ENCODE measurements at places on chromosomes 4 and X.

GRCh38 chrX:110853610-110854009, 58.0 kb upstream of the CHRDL1 start:
- DNase-seq = no peak

GRCh38 chr4:136838607-136839006, 693.7 kb downstream of the PCDH18 start:
- DNase-seq = no peak

- DNase-seq = no peak
Measured at GRCh38 chr4:151933122-151933827, 172.5 kb upstream of the GATB start.

DNA sequence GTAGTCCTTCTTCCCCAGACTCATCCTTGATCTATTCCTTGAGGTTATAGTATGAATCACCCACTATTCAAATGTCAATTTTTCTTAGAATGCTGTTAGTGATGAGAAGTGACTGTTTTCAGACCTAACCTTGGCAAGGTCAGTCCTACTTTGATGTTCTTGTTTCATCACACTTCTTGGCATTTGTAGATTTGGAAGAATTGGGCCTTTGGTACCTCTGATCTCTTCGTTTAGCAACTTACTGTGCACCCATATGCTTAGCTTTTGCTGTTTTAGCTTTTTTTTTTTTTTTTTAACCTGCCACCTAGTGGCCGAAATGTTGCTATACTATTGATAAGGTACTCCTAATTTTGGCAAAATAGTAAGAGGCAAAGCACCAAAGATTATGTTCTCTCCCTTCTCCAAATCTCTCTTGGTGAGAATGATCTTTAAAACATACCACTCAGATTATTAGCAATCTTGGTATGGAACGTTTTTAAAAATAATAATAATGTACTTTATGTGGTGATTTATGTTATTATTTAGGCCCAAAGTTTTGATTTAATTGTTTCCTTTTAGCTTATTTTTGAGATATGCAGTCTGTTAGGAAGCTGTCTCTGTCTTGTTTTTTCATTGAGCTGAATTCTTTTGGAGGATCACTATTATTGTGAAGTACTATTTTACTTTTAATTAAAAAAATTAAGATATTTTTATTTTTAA, 16.6 kb downstream of the DCK start:
- DNase-seq = peak; percentile 25

GRCh38 chr4:7652451-7652881, 217.7 kb upstream of the PSAPL1 start:
- DNase-seq = no peak

DNA sequence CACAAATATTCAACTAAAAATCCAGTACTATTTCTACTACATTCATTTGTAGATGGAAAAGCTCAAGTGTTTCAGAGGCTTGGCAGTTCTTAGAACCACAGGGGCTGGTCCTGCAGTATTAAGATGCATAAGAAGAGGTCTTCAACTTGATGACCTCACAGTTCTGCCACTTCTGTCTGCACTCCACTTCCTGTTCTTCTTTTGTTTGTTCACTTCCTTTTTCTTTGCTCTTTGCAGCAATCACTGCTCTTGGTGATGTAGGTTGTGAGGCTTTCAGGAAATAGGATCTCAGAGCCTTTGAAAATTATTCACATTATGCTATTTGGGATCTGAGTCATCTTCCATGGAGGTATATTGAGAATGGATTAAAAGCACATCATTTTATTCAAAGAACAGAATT, 602.0 kb upstream of the CPEB2 start:
- DNase-seq = peak; percentile 59

- peak; percentile 17 for DNase-seq
Measured at GRCh38 chr4:118888666-118889311, at the start of gene SYNPO2. Gene SYNPO2 (plus strand): TSS chr4:118888854. CDS start chr4:118889037, 183 bp downstream.

DNA sequence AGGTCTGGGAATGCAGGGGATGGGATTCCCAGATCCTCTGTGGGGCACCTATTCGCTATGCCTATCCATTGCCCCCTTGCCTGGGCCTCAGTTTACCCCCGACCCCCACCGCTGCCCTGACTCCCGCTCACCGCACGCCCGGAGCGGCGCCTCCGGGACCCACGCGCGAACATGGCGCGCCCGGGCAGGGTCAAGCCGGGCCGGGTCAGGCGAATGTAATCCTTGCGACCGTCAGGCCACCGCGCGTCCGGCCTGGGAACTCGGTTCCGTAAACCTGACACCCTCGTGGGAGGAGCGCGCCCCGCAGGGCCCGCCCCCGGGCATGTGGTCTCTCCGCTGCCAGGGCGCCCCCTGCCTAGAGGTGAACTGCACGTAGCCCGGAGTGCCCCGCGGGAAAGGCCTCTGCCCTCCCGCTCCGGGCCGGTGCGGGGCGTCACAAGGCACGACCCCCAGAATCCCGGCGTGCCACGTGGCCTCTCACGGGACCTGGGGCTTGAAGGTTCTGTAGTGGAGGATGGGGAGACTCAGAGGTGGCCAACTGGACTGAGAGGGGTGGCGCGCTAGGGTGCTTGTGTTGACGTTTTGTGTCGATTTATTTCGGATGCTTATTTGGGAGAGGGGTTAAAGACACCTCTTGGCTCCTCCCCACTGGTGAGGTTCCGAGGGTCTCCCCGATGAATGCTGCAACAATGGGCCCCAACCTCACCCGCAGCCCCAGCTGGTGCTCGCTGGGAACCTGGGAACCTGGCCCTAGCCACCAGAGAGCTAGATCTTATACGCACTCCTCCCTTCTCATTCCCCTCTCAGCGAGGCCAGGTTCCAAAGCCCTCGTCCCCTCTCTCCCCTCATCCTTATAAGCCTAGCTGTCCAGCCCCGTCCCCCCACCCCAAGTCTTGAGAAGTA, at the start of gene PRICKLE3:
Gene PRICKLE3 (minus strand): TSS at position 249 of the 903 bp plus-strand sequence. CDS start 76 bp downstream, at position 173.
- peak; percentile 56 for DNase-seq

DNA sequence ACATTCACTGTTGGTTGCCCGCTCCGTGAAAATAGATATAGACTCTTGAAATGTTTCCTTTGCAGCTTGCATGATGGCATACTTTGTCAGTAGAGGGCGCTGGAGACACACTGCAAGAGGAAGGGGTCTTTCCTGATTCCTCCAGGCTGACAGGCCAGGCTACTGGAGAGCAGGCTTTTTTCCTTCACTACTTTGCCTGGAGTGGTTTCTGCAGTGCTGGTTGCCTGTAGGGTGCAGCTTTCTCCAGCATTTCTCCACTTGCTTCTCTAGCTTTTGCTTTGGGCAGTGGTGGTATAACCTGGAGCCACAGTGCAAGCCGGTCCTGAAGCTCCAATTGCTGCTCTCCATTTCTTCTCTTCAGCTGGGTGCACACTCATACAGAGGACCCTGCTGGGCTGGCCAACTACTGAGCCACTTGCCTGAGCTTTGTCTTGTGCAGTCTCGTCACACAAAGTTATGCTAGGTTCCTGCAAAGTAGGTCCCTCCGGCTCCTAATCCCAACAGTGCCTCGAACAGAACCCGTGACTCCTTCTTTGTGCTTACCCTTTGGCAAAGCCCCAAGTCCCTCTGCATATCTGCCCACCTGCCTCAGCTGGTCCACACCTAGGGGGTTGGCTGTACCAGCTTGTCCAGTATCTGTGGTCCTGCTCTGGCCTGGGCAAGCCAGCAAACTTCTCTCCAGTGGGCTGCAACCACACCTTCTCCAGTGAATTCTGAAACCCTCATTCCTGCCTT, 46.3 kb downstream of the RASSF6 start:
- DNase-seq = peak; percentile 30

DNA sequence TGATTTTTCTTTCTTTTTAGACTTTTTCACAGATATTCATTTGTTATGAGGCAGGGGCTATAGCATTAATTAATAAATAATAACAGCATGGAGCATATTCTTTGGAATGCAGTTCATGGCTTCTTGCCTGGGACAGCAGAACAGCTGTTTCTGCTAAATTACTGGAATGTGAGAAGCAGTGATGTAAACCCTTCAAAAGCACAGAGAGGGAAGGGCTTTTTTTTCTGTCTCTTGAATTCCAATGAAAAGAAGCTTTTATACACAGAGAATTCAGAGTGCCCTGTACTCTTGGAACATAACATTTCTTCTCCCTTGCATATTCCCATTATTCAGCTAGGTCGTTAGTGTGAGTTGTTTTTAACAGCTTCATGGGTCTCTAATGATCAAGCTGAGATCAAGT, 28.5 kb upstream of the ANK2 start:
- DNase-seq = no peak

- DNase-seq = no peak
Measured at GRCh38 chr4:5912614-5913019, 19.7 kb upstream of the CRMP1 start.

DNA sequence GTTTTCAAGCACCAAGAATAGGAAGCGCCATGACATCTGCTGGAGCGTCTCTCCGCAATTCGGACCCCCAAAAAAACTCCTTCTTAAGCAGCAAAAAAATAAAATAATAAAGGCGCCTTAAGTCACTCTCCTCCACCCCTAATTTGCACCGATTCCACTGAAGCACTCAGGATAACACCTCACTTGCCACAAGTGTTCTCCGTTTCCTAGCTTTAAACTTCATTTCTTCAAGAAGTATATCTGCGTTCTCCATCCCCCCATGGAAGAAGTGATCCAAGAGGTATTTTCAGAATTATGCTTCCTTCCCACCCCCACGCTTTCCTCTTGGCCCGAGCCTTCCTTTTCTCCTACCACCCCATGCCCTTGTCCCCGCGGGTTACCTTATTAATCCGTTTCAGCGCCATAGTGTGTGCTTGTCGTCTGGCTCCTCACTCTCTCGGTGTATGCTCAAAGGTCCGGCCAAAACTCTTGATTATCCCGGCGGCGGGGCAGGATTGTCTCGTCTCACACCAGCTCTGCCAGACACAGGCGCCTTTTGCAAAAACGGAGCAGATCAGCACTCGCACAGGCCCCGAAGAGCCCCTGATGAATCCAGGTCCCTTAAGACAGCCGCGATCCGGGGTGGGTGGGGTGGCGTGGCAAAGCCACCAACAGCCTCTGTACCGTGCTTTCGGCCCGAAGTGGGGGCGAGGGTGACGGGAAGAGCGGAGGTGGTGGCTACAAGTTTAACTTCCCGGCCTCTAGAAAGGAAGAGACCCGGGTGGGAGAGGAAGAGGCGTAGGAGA, 1.1 kb downstream of the UBE2D3 start:
- DNase-seq = peak; percentile 28

DNA sequence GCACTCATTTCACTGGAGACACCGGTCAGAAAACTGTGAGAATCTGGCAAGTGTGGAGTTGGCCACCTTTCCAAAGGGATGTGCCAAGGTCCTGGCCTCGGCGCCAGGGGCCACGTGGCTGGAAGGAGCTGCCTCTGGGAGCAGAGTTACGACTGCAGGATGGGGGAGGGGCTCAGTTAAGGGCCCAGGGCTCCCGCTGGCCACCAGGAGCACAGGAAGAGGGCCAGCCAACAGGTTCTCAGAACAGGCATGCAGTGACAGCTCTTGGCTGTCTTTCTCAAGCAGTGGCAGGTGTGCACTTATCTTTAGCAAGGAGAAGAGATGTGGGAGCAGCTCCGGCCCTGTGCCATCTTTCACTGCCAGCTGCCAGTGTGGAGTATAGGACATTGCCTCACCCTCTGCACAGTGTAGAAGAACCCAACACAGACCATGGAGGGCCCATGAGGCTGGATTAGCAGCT, 115.9 kb upstream of the RBPJ start:
- no peak for DNase-seq

GRCh38 chrX:55709735-55710134, 7.8 kb upstream of the RRAGB start:
- DNase-seq = no peak

DNA sequence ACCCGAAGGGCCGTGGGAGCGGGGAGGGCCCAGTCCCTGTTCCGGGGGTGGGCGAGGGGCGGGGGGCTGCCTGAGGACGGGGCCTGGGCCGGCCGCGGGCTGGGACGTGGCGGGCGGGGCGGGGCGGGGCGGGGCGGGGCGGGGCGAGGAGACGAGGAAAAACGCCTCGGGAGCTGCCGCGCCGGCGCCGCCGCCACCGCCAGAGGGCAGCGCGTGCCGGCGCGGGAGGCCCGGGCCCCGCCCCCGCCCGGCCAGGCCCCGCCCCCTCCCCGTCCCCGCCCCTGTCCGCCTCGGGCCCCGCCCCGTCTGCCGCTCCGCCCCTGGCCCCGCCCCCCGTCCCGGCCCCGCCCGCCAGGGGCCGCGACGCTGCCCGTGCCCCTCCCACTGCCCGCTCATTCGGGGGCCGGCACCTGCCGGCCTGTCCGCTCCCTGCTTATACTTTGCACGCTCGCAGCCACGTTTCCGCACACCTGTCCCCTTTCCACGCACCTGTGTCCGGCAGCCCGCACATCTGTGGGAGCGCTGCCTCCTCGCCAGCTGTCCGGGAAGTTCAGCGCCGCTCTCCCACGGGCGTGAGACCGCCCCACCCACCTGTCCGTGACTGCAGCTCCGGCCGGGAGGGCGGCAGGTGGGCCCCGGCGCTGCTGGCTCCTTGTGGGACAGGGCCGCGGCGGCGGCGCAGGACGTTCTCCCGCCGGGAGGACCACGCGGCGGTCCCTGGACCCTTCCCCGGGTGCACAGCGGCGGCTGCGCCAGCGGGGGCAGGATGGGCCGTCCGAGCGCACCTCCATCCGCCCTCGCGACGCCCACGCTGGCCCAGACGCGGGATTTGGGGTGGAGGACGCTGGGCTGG, 1.7 kb upstream of the FGFRL1 start:
- peak; percentile 77 for DNase-seq

- DNase-seq = no peak
Measured at GRCh38 chr4:140466146-140466545, 31.9 kb downstream of the MGAT4D start.

- no peak for DNase-seq
Measured at GRCh38 chr4:24888475-24889344, 24.1 kb downstream of the CCDC149 start.

DNA sequence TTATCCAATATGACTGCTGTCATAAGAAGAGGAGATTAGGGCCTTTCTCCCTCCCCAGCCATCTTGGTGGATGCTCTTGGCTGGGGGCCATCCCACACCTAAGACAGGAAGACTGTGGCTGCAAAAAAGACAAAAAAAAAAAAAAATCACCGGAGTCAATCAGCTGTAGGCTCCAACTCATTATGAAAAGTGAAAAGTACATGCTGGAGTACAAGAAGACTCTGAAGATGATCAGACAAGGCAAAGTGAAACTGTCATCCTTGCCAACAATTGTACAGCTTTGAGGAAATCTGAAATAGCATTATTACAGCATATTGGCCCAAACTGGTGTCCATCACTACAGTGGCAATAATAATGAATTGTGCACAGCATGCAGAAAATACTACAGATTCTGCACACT, 5.2 kb downstream of the EGFL6 start:
- no peak for DNase-seq

DNA sequence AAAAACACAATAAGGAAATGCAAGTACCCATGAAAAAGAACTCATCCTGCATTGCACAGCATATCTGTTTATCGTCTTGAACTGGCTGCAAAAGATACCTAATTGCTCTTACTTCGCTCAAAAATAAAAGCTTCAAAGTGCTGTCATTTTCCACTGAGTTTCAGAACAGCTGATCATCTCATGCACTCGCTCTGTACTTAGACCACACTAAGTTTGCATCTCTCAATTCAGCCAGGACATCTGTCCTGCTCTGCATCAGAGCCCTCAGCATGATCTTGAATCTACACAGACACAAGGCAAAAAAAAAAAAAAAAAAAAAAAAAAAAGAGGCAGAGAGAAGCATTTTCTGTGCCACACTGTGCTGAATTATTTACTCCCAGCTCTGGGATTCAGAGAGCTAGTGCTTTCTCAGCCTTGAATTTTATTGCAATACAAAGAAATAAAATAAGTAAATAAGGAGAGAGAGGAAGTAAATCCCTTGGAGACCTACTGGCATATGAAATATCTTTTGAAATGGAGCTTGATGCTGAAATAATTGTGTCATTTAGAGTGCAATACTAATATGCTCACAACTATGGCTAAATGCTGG, 81.3 kb downstream of the PPP1R2C start:
- no peak for DNase-seq

- no peak for DNase-seq
Measured at GRCh38 chr4:41329361-41329760, 72.6 kb downstream of the UCHL1 start.

All from inflammatory macrophage (primary cell).